ENCODE measurements at places on chromosomes 5 and 9.

- DNase-seq, result no peak
Observed at GRCh38 chr5:14593326-14594021, 11.9 kb downstream of the OTULINL start.

- DNase-seq, result no peak
Observed at GRCh38 chr9:89488131-89488530, 9.8 kb downstream of the SEMA4D start.

- no peak for DNase-seq
Observed at GRCh38 chr5:147406636-147407035, 103.2 kb downstream of the DPYSL3 start.

GRCh38 chr5:81626524-81626923 is 124.4 kb downstream of the SSBP2 start:
- no peak for DNase-seq

DNA sequence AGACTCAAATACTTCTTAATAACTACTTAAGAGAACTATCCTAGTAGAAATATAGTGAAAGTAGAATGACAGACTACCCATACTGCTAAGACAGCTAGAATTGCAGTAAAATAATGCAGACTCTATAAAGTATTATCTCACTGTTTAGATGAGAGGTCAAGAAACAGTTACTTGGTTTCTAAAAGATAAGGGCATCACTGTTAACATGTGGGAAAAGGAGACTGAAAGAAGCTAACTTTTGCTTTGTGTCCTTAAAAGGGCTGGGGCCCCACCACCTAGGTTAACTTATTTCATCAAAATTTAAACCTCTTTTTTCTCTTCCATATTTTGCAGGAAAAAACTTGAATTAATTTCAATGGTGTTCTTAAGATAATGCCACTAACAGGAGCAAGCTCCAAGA is 204.3 kb downstream of the CNTLN start:
- no peak for DNase-seq

DNA sequence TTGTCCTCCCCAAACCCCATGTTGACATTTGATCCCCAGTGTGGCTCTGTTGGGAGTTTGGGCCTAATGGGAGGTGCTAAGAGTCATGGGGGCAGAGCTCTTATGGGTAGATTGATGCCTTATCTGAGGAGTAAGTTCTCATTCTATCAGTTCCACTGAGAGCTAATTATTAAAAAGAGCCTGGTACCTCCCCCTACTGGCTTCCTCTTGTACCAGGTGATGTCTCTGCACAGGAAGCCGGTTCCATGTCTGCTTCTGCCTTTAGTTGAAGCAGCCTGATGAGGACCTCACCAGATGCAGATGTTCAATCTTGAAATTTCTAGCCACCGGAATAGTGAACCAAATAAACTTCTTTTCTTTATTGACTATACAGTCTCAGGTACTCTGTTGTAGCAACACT is 10.8 kb downstream of the GABRB2 start:
- DNase-seq, result no peak

GRCh38 chr5:15522187-15522520 is 22.2 kb downstream of the FBXL7 start:
- DNase-seq, result no peak

GRCh38 chr9:120315154-120315553 is 264.8 kb downstream of the CDK5RAP2 start:
- no peak for DNase-seq

DNA sequence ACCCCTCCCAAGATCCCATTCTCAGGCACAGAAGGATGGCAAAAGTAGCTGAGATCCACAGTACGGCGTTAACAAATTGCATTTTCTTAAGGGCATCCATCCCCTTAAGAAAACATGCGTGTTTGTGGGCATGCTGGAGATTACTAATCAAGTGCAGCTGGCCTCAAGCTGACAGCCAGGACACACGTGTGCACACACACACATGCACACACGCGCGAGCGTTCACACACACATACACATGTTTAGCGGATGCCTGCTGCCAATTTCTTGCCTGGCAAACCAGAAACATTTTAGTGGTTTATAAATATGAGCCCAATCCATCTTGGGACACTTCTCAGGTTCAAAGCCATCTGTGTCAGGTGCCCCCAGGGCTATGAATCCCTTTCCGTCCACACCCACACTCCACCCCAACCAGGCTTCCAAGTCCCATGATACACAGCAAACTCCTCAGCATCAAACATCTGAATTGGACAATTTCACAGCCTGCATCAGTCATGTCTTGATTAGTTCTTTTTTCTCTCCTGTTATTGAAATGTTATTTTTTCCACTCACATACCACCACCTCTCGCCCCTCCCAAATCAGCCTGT is 23.5 kb upstream of the SMIM23 start:
- DNase-seq, result no peak

DNA sequence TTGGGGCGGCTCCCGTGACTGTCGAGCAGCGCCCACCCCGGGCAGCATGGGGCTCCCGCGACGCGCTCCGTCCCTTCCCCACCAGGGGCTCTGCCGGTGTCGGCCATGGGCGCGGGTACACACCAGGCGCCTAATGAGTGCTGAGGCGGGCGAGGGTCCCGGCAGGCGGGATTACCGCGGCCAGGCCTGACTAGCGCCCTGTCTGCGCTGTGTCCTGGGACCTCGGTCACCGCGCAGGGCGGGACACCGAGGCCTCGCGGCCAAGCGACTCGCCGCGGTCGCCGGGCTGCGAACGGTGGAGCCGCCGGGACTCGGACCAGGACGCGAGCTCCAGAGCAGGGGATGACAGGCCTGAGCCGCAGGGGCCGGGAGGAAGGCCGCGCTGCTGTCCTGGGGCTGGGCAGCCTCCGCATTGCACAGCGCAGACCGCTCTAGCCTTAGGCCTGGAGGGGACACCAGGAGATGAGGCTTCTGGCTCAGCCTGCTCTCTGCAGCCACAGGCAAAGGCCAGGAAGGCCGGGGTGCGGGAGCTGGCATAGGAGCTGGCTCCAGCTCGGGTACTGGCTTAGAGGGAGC is 14.1 kb downstream of the LCN10 start:
- no peak for DNase-seq

DNA sequence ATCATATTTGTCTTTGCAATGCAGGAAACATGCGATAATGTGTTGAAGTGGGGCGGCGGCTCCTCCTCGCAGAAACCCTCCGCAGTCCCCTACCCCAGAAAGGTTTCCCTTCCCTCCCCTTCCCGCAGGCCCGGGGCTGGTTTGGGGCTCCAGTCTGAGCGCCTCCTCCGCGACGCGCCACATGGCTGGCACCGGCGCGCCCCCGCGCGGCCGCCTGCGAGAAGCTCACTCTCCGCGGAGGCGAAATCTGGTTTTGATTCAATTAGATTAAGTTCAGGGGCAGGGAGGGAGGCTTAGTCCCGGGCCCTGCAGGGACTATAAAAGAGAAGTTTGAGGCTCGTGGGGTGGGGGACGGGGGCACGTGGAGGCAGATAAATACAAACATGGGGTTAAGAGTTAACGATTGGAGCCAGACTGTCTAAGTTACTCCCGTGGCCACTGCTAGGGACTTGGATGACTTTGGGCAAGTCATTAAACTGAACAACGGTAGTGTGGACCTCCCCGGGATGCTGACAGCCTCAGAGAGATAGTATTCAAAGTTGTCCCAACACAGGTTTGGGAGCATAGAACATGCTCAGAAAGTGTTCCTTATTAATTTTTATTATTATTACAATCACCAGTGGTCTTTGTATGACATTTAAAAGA is 69.4 kb downstream of the MSX2 start:
- DNase-seq, result peak; percentile 19

DNA sequence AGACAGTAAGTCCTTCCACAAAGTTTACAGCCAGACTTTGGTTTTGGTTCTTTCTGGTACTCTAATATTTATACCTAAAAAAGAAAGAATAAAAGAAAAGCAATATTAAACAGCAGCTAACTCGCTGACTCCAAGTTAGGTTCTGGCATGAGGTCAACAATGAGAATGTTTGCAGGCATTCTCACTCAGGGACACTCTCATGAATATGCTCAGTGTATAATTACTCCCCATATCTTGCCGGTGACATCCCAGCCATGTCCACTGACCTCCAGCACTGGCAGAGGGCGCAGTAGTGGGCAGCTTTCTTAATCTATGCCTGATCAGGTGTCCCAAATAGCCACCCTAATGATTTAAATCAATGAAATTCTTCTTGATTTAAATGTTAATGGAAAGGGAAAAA is 151.5 kb downstream of the BNC2 start:
- DNase-seq, result no peak

DNA sequence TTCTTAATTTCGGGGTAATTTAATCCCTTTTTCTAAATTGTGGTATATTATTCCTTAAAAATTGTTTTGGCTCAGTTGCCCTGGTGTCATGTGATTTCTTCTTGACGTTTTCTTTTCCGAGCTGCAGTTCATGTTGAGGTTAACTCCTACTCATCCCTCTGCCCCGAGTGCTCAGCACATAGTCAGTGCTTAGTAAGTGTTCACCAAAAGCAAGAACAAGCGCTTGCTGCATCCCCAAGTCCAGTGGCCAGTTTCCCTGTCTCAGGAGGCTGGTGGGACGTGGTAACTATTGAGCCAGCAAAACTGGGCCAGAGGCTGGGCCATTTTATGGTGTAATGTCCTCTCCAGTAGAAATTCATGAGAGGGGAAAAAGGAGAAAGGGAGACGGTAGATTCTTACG is 23.3 kb downstream of the TRIO start:
- DNase-seq, result no peak

GRCh38 chr5:107272509-107272908 is 398.2 kb downstream of the EFNA5 start:
- no peak for DNase-seq

- DNase-seq, result peak; percentile 63
Observed at GRCh38 chr9:92138157-92138959, 23.1 kb upstream of the SPTLC1 start.

DNA sequence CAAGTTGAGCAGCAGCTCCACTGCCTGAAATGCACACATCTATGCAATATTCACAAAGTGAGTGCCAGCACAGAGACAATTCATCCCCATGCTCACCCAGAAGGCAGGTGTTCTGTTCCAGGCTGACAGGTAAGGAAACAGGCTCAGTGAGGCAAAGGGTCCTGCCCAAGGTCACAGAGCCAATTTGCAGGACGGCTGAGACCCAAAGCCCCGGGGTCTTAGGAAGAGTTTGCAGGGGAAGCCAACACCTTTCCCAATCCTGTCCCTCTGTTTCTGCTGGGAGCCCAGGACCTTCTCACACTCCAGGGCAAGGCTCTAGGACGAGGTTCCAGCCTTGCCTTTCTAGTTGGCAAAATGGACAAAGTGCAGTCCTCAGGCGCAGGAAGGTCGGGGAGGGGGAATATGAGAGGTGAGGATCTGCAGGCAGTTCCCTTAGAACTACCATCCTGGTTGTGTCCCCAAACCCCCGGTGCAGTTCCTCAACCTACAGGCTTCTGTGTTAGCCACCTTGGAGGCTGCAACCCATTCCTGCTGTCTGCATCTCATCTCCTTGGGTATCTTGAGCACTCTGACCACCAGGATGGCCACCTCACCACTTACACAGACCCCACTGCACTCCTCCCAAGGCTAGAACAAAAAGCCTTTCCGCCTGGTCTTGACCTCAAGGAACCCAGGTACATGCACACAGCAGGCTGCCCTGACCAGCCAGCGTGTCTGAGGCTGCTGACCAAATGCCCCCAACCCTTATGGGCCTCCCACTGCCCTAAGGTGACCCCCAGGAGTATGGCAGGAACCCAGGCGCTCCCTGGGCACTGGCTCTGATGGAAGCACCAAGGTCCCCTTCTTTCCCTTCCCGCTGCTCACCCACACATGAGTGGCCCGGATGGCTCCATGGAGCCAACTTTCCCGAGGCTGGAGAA is 1.9 kb upstream of the BRD3 start:
- no peak for DNase-seq

- no peak for DNase-seq
Observed at GRCh38 chr9:16593746-16594145, 276.7 kb downstream of the BNC2 start.

- no peak for DNase-seq
Observed at GRCh38 chr5:116605310-116606070, 30.9 kb upstream of the SEMA6A start.

DNA sequence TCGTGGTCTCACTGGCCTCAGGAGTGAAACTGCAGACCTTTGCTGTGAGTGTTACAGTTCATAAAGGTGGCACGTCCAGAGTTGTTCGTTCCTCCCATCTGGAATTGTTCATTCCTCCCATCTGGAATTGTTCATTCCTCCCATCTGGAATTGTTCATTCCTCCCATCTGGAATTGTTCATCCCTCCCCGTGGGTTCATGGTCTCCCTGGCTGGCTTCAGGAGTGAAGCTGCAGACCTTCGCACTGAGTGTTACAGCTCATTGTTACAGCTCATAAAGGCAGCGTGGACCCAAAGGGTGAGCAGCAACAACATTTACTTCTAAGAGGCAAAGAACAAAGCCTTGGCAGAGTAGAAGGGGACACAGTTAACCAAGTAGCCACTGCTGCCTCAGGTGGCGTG is 69.1 kb downstream of the GCNT1 start:
- DNase-seq, result no peak

- DNase-seq, result no peak
Observed at GRCh38 chr5:57414857-57415256, 67.8 kb downstream of the ACTBL2 start.

- DNase-seq, result no peak
Observed at GRCh38 chr5:59829386-59829785, 64.1 kb downstream of the PDE4D start.

DNA sequence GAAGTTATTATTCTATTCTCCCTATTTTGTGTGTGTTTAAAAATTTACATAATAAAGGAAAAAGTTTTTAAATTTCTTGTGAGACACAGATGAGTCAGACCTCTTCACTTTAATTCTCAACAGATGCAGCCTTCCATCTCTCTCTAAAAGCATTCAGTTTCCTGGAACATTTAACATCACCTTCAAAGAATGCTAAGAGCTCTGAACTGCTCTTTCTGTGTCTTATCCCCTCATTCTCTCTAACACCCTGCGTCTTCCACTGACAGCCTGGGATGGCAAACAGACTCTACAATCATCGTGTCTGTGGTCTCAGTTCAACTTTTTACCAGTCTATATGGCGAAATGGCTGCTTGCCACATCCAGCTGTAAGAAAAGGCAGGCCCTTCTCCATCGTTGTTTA is 173.0 kb downstream of the HINT1 start:
- no peak for DNase-seq

DNA sequence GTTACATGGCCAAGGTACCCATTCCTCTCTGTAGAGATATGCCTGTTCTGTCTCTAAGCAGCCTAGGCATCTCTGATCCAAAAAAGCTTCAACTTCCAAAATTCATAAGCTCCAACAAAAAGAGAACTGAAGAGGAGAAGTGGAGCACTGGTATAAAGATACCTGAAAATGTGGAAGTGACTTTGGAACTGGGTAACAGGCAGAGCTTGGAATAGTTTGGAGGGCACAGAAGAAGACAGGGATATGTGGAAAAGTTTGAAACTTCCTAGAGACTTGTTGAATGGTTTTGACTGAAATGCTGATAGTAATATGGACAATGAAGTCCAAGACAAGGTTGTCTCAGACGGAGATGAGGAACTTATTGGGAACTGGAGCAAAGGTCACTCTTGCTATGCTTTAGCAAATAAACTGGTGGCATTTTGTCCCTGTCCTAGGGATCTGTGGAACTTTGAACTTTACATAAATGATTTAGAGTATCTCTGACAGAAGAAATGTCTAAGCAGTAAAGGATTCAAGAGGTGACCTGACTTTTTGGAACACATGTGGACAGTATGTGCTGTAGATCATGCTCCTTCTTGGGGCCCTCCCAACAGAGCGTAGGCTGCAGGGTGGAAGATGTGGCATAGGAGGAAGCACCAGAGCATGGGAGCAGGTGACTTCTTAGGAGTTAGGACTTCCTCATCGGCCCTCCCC is 162.2 kb upstream of the TRIM32 start:
- DNase-seq, result no peak

GRCh38 chr9:34592895-34593601 is 3.5 kb upstream of the CNTFR start:
- DNase-seq, result no peak
